ENCODE measurements at places on chromosomes 7 and 10.

DNA sequence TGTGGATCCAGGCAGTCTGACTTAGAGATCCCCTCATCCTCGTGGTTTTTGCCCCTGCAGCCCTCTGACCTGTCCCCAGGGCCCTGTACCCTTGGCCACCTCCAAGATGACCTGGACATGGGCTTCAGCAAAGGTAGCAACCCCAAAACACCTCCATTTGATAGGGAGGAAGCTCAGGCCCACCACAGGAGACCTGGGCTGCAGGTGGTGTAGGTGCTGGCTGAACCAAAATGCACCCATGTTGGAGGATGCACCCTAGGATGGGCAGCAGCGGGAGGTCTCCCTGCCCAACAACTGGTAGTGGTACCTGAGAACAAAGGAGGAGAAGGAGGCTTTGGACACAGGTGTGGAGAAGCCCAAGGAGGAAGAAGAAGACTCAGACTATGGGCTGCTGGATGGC is 188.7 kb downstream of the ZNF716 start:
- no peak for DNase-seq

DNA sequence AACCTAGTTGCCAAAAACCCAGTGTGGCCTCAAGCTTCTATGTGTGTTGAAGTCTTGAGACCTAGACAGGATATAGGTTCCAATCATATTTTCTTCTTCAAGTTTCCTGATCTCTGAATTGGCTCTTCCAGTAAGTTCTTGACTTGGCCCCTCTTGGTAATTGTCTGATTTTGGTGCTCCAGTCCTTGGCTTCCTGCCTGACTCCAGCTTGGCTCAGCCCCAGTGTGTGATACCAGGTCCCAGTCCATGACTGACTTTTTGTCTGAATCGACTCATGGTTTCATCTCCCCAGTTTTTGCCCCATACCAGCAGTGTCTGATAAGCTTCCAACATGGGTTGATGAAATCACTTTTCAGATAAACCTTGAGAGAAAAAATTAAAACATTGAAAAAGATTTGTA is 72.3 kb downstream of the FAS start:
- DNase-seq: no peak

- DNase-seq: no peak
Measured at GRCh38 chr7:19554581-19554980, 154.3 kb downstream of the POLR1F start.

GRCh38 chr10:65571011-65571570 is 1354.7 kb upstream of the LRRTM3 start:
- DNase-seq: no peak

DNA sequence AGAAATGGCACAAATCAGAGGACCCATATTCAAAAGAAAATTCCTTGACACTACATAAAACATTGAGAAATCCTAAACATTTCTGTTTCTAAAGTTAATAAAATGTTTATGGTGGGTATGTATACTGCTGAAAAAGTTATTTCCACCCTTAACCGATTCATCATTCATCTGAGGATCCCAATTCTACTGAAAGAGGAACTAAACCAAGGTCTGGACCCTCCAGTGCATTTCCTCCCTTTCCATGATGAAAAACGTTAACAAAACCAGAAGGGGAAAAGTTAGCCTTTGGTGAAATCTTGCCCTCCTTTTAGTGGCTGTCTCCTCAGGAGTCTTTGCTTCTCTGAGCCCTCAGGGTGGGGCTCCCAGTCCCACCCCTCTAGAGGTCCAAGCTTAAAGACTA is 144.5 kb upstream of the ASAH2 start:
- no peak for DNase-seq

DNA sequence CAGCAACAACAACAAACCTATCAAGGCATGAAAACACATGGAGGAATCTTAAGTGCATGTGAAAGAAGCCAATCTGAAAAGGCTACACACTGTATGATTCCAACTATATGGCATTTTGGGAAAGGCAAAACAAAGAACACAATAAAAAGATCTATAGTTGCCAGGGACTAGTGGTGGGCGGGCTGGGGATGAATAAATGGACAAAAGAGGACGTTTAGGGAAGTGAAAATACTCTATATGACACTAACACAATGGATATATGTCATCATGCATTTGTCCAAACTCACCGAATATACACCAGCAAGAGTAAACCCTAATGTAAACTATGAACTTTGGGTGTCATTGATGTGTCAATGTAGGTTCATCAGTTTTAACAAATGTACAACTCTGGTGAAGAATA is 89.1 kb downstream of the SEMA3E start:
- DNase-seq: no peak

GRCh38 chr10:32190890-32191491 is 134.8 kb upstream of the KIF5B start:
- no peak for DNase-seq

DNA sequence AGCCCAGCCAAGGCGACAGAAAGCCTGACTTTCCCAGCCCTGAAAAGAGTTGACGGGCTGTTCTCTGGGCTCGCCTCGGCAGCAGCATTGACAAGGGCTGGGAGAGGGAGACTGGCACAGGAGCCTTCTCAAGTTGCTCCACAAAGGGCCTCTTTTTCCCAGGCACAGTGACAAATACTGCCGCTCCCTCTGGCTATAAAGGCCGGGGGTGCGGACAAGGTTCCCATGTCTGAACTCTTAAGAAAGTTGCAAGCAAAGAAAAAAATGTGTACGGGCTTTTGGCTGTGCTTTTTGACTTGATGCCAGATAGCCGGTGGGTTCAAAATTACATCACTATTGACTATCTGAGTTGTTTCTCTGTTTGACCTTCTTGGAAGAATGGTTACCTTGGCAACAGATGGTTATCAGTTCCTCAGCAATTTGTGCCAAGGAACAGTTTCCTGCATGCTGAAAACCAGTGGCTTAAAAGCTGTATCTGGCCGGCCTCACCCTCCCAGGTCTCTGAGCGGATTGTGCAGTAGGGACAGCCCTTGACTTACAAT is 115.9 kb upstream of the EEPD1 start:
- no peak for DNase-seq

DNA sequence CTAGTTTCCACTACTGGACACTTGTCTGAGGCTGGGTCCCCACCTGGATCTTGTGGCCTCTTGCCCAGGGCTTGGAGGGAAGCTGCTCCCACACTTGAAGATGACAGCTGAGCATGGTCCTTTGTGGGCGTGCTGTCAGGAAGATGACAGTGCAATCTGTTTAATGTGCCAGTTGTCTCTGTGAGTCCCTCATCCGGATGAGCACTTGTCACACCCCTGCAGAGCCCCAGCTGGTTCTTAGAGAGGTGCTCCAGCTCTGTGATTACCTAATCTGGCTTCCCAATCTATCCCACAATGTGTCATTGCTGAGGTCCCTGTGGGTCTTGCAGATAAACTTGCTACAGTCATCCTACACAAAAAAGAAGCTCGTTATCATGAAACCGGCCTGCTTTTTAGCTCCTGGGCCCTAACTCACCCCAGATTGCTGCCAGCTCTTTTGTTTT is 34.8 kb upstream of the CCSER2 start:
- DNase-seq: no peak

DNA sequence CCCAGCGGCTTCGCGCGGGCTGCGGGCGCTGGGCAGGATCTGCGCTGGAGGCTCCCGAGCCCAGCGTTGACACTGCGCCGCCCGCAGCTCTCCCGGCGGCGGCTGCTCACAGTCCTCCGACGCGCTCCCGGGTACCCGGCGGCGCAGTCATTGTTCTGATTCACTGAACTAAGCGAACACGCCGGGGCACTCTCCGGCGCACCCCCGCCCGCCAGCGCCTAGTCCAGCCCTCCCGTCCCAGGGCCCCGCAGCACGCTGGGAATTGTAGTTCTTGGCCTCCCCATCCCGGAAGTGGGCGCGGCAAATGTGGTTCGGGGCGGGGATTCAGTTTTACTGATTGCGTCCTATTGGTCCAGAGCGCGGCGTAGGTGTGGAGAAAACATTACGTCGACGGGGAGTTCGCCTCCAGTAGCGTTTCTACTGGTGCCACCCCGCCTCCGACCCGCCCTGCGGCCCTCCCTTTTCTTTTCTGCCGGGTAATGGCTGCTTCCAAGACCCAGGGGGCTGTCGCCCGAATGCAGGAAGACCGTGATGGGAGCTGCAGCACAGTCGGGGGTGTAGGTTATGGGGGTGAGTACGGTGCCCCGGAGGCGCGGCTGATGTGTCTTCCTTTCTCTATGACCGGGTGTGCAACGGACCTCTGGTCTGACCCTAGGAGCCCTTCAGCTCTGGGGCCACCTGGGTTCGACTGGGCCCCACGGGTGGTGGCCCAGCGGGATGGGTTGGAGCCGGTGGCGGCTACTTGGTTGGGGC is at the start of the genes DOCK4 and ZNF277:
TSS of gene DOCK4 (minus strand) at position 162 of the 753 bp plus-strand sequence. CDS start 261 bp downstream, outside the sequence.
TSS of gene ZNF277 (plus strand) at position 458 of the 753 bp plus-strand sequence. CDS start at position 480, 22 bp downstream.
- peak; percentile 98 for DNase-seq

DNA sequence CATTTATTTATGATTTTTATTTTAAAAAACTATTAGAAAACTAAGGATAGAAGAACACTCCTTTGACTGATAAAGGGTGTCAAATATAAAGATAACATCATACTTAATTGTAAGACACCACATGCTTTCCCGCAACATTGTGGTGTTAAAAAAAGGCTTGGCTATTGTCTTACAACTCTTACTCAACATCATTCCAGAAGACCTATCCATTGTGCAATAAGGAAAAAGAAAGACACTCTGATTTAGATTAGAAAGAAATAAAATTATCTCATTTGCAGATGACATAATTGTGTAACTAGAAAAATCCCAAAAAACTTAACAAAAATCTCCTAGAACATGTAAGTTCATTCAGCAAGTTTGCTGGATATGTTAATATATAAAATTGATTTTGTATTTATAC is 296.7 kb upstream of the GNAI1 start:
- no peak for DNase-seq

- no peak for DNase-seq
Measured at GRCh38 chr10:23694446-23694920, 255.6 kb downstream of the OTUD1 start.

- DNase-seq: no peak
Measured at GRCh38 chr10:76786504-76787072, 851.0 kb downstream of the KCNMA1 start.

- DNase-seq: no peak
Measured at GRCh38 chr7:98321301-98321700, 39.8 kb downstream of the BRI3 start.

- DNase-seq: no peak
Measured at GRCh38 chr10:8776926-8777622, 722.6 kb downstream of the GATA3 start.

Measured in stimulated activated CD4-positive, alpha-beta T cell treated with anti-CD3 and anti-CD28 coated beads, Interleukin-2, amount 100 ng/mL, for 48 hours (primary cell).